ENCODE measurements at places on chromosomes 1 and 21.

DNA sequence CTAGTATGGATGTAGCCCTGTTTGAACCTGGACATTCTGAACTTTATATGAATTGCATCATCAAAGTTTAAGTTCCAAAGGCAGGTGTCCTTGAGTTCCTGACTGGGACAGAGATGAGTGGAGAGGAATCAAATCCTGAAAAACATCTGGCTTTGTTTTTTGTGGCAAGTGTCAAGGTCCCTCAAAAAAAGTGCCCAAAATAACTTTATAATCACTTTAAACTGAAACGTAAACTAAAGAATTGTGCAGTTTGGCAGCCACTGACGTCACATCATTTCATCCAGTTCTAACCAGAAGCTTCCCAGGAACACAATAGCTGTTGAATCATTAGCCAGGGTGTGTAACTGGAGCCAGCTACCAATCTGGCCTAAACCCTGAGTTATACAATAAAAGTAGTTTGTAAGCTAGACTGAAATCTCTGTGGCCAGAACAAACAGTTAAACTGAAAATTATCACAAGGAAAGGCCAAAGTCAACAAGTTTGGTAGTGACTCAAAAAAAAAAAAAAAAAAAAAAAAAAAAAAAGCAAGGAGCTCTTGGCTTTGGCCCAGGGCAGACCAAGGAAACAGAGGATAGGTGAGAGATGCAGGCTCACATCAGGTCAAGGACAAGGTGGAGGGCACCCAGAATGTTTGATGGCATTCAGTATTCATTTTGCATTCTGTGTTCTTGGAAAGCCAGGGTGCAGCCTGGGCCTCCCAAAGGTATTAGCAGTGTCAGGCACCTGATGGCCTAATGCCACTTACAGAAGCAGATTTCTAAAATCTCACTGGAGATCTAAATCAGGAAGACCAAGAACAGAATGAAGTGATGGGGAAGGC, 74.3 kb downstream of the TNFSF18 start:
- peak; percentile 72 for DNase-seq

DNA sequence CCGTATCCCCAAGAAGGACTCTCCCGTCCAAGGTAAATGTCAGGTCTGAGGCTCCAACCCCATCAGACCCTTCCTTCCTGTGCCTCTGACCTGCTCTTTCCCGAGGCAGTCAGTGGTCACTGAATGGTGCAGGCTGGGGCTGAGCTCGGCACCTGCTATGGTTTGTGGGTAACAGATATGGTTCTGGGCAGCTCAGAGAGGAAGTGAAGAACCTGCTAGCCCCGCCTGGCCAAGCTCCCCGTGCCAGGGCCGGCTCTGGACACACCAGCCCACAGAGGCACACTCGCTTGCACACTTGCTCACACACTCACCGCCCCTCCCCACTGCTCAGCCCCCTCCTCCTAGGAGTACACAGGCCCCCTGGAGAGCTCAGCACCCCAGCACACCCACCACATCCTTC, 16.4 kb downstream of the NCMAP start:
- no peak for DNase-seq

- no peak for DNase-seq
These were observed 18.5 kb upstream of the LYPLAL1 start for GRCh38 chr1:219155135-219155534.

DNA sequence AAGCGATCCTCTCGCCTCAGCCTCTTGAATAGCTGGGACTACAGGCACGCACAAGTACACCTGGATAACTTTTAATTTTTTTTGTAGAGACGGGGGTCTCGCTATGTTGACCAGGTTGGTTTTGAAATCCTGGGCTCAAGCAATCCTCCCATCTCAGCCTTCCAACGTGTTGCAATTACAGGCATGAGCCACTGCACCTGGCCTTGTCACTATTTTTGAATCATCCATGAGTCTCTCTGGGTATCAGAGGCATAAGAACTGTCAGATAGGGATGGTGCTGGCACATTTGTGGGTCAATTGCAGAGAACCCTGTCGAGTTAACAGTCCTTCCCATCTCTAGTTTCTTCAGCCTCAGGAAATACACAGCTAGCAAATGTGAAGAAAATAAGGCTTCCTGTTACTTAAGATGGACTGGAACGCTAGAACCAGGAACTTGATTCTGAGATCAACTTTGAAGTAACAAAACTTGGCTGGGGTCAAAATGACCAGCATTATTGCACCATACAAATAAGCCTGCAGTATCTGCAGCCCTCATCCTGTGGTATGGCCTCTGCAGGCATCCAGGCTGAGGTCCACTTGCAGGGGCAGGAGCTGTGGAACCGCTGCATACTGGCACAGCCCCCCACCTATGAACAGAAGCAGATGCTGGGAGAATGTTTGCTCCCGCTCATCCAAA, 124.3 kb upstream of the GADD45A start:
- DNase-seq = peak; percentile 21

DNA sequence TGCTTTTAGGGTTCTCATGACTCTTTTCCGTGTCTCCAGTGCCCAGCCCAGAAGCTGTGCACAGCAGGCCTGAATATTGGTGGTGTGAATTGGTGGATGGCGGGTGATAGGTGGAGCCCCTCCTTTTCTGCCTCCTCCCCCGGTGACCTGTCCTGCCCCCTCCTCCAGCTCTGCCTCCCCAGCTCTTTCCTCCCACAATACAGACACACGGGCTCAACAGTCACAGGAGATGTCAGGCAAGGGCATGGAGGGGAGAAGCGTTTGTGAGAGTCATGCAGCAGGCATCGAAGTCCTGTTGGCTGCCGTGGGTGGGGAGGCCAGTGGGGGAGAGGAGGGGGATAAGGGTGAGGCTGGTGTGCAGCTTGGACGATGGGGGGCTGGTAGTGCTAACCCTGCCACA, 17.3 kb upstream of the TTC4 start:
- no peak for DNase-seq

GRCh38 chr21:22842875-22843274, 1844.7 kb downstream of the NCAM2 start:
- no peak for DNase-seq

DNA sequence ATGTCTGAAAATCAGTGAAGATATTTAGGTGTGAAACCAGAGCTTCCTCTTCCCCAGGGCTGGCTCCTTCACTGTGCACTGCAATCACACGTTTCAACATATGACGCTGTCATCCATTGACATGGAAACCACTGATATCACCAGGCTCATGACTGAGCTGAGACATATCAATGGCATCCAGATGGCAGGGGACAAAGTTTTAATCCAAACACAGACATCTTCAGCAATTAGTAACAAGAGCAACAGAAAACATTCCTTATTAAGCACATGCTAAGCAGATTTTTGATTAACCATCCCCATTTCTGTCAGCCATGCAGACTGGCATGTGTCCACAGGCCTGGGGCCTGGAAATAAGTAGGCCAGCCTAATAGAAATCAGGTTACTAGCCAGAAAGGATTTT, 108.0 kb upstream of the ADAR start:
- peak; percentile 53 for DNase-seq

GRCh38 chr1:171999756-172000155, 158.5 kb downstream of the DNM3 start:
- DNase-seq = peak; percentile 51

DNA sequence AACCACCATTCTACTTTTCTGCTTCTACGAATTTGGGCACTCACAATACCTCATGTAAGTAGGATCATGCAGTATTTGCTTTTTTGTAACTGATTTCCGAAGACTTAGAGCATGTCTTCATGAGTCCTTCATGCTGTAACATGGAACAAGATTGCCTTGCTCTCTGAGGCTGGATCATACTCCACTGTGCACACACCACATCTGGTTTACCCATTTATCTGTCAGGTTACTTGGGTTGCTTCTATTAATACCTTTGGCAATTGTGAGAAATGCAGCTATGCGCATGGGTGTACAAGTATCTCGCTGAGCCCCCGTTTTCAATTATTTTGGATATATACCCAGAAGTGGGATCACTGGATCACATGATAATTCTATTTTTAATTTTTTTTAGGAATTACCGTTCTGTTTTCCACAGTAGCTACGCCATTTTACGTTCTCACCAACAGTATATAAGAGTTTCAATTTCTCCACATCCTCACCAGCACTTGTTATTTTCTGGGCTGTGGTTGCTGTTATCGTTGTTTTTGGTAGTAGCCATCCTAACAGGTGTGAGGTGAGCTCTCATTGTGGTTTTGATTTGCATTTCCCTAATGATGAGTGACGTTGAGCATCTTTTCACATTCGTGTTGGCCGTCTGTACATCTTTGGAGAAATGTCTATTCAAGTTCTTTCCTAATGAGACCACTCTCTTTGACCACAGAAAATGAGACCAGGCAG, 10.7 kb upstream of the SLC2A5 start:
- no peak for DNase-seq

- DNase-seq = no peak
These were observed 6.0 kb downstream of the HLX start for GRCh38 chr1:220884981-220885918.
